ENCODE measurements at places on chromosomes 3 and 15.

- DNase-seq, result no peak
These were observed 2.1 kb upstream of the ANXA2 start for GRCh38 chr15:60399931-60400330.

DNA sequence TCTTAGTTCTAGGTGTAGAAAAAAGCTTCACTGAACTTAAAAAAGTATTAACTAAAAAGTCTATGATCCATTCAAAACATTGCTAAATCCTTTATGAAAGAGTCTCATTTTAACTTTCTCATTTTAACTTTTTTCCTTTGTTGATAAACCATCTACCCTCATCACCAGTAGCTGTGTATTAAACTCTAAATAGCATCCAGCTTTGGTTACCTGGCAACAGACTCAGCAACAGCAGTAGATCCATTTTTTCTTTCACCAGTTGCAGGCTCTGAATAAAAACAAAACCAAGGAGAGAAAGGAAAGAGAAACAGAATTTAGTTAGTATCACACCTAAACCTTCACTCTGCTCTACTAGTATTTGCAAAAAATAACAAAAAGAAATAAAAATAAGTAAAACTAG lies 51.6 kb downstream of the TP53BP1 start:
- no peak for DNase-seq

- no peak for DNase-seq
These were observed 12.6 kb downstream of the ATP2C1 start for GRCh38 chr3:130906374-130906995.

- DNase-seq, result no peak
These were observed 2.6 kb downstream of the BHLHE40 start for GRCh38 chr3:4981665-4982494.
